Tibial artery (tissue), 4 donors: ENCODE measurements at places on chromosomes 7 and 10.

DNA sequence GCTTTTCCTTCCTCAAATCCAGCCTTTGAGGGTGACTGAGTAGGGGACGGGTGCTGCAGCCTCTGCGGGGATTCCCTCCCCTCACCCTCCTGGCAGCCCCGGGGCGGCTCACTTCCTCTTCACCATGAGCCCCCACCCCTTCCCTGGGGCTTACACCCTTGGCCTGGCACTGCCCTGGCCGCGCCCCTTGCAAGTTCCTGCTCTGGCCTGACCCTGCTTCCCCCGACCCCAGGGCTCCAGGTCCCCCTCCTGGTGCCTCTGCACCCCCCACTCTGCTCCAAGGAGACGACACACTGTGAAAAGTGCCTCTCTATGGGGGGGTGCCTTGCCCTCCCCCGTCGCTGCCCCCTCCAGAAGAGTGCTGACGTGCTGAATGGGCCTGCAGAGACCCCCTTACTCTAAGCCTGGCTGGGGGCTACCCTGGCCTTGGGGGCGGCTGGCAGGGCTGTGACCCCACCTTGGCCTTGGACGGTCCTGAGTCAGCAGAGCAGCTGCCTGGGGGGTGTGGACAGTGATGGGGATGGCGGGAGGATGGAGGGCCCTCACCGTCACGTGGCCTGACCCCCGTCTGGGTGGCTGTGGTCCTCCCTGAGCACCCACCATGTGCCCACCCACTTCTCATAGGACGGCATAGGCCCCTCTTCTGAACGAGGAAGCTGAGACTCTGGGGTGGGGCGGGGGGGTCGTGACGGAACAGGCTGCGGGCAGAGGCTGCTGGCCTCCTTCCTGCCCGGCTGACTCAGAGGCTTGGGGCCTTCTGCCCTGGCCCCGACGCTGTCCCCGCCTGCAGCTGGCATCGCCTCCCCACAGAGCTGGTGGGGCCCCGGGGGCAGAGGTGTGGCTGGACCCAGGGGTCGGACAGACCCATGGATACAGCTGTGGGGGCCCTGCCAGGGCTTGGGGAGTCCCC, 9.8 kb downstream of the LFNG start:
- DNase-seq = peak; percentile 81

DNA sequence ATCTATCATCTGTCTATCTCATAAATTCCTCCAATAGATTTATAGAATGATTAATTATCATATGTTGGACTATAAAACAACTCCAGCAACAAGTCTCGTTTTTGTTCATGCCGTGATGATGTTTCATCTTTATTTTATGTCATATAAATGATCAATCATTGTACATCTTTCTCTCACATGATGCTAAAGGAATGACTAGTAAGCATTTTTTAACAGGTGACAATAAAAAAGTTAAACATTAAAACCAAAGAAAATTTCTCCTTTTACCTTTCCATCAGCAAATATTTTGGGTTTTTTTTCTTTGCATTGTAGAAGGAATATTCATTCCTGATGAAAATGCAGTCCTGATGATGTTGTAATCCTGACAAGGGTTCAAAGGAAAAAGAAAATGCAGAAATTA, 41.4 kb downstream of the AKR1C3 start:
- DNase-seq = no peak

DNA sequence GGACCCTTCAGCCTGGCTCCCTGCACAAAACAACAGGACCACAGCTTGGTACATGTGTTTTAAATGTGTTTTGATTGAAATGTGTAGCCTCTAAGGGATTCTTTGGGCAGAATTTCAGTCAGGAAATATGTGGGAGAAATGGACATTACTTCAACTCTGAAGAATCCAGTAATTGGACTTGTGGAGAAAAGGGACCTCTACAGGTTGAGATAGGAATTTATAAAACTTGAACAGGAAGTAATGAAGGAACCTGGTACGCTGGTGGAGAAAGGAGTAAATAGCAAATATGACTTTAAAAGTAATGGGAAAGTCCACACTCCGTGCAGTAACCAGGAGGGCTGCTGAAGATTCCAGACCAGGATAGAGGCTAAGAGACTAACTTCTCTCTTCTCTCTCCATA, 220.5 kb downstream of the LHFPL3 start:
- no peak for DNase-seq

DNA sequence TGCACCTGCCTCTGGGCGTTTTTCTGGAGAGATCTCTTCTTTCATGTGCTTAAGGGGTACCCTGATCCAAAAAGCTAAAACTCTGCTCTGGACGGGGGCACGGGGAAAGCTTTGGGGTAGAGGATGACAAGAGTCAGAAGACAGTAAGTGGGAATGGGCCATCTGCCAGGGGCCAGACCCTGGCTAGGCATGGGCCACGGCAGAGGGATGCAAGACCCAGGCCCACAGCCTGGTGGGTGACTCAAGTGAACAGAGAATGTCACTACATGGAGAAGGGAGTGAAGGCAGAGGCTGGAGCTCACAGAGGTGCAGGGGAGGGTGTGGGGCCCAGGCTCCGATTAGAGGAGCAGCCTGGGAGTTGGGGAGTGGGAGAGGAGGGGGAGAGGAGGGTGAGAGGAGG, 15.3 kb downstream of the FLNC start:
- no peak for DNase-seq

DNA sequence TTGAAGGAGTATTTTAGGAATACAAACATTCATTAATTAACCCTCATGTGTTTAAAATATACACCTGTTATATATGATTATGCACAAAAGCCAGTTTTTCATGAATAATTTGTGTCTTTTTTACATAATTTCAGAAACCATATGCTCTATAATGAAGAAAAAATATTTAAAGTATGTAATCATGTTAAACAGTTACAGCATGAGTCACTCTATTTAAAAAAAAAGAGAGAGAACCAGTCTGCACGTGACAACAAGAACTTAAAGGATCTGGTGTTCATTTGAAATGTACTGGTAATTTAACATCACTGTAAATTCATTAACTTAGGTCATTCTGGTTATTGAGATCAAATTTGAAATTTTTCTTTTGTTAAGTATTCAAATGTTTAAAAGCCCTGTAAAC, 228.5 kb downstream of the CACNB2 start:
- DNase-seq = no peak

DNA sequence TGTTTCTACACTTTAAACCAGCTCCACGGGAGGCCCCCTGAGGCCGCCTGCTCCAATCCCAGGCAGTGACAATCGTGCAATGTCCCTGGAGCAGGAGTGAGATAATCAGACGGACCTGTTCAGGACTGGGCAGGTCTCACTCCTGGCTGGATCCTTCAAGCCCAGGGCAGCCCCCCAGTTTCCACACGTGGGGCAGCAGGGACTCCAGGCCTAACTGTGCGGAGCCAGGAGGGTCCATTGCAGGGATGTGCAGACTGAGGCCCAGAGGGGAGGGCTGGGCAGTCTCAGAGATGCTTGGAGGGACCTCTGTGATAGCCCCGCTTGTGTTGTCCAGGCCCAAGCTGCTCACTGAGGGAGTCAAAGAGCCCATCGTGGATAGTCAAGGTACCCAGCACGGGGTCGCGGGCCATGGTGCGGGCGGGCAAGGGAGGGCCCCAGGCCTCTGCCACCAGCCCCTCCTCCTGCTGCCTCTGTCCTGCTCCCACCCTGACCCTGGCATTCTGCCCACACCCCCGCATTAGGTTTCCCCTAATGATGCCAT, 110.5 kb upstream of the KCTD7 start:
- DNase-seq = no peak

- no peak for DNase-seq
Observed at GRCh38 chr7:44849885-44850544, 2.1 kb upstream of the H2AZ2 start.

DNA sequence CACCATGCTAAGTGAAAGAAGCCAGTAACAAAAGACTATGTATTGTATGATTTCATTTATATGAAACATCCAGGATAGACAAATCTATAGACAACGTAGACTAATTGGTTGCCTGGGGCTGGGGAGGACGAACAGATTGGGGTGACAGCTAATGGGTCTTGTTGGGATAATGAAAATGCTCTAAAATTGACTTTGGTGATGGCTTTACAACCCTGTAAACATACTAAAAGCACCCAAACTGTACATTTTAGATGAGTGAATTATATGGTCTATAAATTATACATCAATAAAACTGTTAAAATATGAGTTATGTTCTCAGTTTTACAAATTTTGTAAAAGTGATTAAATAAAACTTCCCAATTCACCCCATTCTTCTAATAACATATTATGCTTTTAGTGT, 261.5 kb downstream of the ELMO1 start:
- no peak for DNase-seq

DNA sequence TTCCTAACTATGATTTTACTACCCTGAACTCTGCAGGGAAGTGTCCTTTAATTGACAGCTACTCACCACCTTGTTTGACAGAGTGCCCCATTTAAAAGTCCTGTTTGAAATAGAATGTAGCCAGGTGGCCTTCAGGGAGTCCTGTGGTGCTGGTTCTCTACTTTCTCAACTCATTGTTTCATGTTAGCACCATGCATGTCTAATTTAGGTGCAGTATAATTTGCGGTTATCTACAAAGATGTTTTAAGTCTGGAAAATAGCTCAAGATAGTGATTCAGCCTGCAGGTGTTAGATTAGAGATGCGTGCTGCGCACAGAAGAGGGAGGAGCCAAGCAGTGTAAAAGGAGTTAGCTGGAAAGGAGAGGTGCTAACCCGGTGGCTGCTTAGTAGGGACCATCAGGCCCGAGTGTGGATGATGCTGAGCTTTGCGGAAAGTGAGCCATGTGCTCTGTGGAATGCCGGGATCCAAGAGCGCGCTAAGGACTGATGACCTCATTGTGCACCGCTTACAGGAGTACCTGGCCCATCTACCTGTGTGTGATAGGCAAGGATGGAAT, 1.2 kb downstream of the CCM2 start:
- DNase-seq = peak; percentile 44

DNA sequence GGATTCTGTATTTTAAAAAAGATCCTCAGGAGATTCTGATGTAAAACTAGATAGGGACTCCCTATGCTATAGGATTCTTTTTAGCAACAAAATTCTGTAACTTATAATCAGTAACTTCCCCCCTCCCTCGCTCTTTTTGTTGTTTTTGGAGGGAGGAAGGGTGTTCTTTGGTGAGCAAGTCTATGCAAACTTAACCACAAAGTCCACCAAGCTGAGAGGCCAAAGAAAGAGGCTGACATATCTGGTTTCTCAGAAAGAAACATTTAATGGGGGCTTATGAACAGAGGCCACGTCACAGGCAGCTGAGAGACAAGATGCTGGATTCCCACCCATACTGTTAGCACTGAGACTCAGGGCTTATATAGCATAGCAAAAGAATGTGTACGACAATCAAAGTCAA, 14.3 kb upstream of the ABCB5 start:
- no peak for DNase-seq
